Chondrocyte (in vitro differentiated cells): ENCODE measurements at places on chromosomes 5 and 9. TPM values are rescaled to one million over a fixed set of nuclear protein-coding genes. Genes with fewer than 3 reads are reported as not detected.

- H3K27me3 ChIP-seq: no peaks in the 10 kb centered on the region
- peaks cover 5% of the 10 kb centered on the region for H3K4me1 ChIP-seq
- no peak overlapping the region for H3K27ac ChIP-seq
- H3K36me3 ChIP-seq: peaks cover 5% of the 10 kb centered on the region
- H3K4me3 ChIP-seq: no peak overlapping the region
These were observed 201.3 kb downstream of the MPDZ start for GRCh38 chr9:13078164-13078563.

PTGES2 gene
- total RNA-seq: 43.5 to 53.6 TPM (median 49.3 TPM) in 3 replicates

GRCh38 chr9:133839822-133840329, 101.7 kb upstream of the SARDH start:
- no peaks in the 10 kb centered on the region for H3K36me3 ChIP-seq

DNA sequence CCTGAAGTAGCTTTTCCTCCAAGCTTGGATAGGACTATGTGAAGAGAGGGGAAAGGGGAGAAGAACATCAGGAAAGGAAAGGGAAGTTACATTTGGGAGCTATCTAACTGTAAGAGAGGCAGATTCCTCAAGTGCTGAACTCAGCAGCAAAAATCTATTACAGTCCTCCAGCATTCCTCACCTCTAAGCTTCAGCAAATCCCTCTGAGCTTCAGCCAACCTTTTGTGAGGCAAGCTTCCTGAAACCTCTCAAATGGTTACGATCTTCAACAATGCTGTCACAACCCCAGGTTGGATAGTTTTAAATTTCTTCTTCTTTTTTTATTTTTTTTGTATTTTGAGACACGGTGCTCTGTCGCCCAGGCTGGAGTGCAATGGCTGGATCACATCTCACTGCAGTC, 2.5 kb upstream of the RNF38 start:
- no peak overlapping the region for H3K27ac ChIP-seq
- H3K4me3 ChIP-seq: no peak overlapping the region
- no peaks in the 10 kb centered on the region for H3K27me3 ChIP-seq
- no peak for DNase-seq
